ENCODE measurements at places on chromosomes 5 and 9.
A peak's percentile ranks its signal among the peaks of the same experiment; 100 is the strongest.

- no peak for DNase-seq
These were observed 109.9 kb downstream of the UGCG start for GRCh38 chr9:112006361-112007020.

DNA sequence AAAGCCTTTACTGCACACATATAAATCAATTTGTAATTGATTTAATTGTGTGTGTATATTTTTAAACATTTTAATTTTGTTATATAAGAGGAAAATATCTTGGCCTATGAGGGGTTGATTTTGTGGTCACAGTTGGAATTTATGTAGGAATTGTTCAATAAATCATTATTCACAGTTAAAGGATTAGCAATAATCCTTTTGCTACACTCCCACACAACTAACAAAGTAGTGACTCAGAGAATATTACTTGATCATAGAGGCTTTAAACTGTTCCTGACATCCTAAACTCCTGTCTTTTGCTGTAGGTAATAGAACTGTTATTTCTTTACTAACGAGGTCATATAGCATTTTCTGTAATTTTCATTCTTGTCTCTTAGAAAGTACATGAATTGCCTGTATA, 95.5 kb downstream of the ZCCHC7 start:
- DNase-seq, result peak; percentile 3

- DNase-seq, result no peak
These were observed 131.9 kb downstream of the UGCG start for GRCh38 chr9:112028242-112029221.

- peak; percentile 48 for DNase-seq
These were observed 868 bp downstream of the ZBTB43 start for GRCh38 chr9:126805554-126806262.

DNA sequence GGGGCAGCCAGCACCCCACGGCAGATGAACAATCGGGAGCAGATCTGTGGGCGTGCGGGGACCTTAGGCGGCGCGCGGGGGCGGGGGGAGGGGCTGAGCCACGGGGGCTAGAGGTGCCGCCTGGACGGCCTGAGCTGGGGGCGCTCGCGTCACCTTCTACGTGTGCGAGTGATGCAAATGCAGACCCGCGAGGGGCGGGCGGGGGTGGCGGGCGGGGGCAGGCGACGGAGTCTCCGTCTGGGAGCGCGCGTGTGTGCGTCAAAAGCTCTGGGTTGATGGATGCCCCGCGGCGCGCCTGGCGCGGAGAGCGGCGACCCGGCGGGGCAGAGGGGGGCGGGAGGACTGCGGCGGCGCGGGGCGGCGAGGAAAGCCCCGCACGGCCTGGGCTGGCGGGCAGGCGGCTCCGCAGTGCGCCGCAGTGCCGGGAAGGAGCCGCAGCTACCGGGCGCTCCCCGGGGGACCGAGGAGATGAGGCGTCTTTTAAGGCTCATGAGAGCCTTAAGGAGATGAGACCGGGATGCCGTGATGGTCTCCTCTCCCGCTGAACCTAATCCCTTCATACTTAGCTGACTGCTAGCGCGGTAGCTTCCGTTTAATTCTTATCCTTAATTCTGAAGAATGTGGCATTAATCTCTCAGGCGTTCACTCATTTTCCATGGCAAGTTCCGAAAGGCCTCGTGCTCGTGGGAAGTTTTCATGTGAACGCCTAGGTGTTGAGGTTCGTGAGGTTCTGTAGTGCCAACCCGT, 1.5 kb downstream of the SV2C start:
- no peak for DNase-seq

DNA sequence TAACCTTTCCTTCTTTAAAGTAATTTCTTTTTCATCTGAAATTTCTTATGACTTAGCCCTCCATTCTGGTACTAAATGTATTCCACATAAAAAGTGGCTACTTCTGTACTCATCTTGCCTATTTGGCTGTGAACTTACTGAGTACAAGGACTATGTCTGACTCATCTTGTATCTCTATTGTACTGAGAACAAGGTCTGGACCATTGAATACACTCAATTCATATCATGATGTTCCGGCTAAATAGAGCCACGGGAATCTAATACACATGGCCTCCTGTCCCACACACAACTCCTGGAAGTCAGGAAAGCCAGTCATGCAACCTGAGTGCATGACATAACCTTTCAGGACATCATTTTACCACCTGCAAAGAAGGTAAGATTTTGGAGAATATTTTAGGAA, 203.9 kb downstream of the PLK2 start:
- no peak for DNase-seq

GRCh38 chr9:86459599-86460155, 105.5 kb upstream of the TUT7 start:
- DNase-seq, result no peak

DNA sequence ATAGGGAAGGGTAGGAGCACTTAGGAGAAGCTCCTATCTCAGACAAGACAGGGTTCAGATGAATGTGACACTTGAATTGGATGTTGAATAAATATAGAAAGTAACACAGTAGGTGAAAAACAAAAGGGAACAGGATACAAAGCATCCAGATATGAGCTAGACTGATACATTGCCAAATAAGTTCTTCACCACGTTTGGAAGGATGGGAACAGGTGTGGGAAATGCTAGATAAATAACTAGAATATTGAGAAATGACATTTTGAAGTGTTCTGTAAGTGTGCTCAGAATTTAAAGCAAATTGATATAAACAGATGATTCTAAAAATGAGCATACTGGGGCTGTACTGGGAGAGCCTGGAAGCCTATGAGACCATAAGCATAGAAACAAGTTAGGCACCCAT, 340.1 kb upstream of the PRR16 start:
- no peak for DNase-seq

- no peak for DNase-seq
These were observed 6.6 kb upstream of the WWC1 start for GRCh38 chr5:168284809-168285208.

DNA sequence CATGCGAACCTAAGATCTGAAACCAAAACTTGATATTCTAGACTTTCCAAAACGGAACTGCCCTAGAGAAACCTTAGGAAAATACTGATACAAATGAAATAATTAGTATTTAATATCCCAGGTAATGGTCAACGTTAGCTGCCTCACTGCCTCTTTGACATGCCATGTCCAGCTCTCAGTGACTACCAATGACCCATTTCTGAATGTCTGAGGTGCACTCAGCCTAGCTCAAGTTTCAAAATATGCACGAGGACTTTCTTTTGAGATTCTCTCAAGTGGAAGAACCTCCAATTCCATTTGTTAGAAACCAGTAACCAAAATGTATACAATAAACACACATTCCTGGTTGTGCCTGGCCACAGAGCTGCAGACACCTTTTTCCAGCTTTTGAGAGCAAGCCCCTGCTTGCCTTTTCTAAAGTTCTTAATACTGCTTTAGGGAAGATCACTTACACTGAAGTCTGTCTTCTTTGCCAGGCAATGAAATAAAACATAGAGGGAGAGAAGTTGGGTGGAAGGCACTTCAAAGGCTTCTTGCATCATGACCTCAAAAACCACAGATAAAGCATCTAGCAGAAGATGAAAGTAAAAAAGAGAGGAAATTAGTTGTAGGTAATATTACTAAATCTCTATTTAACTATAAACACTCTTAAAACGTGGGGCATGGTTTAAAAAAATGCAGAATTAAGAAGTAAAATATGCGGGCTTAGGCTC, 87.9 kb downstream of the MRPS27 start:
- DNase-seq, result no peak

- no peak for DNase-seq
These were observed 437.7 kb downstream of the SPOCK1 start for GRCh38 chr5:137061382-137061781.

- no peak for DNase-seq
These were observed 164.0 kb upstream of the ZNF608 start for GRCh38 chr5:124910354-124911016.

DNA sequence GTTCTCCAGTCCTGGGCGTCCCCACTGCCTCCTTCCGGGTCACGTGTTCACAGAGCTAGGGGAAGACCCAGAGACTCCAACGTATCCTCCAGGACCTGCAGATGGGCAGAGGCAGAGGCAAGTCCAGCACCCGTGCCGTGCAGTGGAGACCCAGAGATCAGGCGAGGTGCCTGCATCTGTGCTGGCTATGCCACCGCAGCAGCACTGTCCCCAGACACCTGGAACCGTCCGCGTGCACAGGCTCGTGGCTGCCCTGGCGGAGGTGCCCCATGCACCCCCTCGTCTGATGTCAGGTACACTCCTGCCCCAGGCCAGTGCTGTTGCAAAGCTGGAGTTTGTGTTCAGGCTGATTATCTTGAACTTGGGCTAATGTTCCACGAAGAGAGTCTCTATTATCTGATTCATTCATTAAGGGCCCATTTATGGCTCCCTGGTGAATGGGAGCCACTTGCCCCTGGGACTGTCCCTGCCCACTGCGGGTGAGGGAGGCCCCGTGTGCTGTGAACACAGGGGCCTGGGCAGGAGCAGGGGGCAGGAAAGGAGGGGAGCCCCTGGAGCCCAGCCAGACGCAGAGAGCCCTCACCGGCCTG, 13.7 kb downstream of the IRX4 start:
- no peak for DNase-seq

DNA sequence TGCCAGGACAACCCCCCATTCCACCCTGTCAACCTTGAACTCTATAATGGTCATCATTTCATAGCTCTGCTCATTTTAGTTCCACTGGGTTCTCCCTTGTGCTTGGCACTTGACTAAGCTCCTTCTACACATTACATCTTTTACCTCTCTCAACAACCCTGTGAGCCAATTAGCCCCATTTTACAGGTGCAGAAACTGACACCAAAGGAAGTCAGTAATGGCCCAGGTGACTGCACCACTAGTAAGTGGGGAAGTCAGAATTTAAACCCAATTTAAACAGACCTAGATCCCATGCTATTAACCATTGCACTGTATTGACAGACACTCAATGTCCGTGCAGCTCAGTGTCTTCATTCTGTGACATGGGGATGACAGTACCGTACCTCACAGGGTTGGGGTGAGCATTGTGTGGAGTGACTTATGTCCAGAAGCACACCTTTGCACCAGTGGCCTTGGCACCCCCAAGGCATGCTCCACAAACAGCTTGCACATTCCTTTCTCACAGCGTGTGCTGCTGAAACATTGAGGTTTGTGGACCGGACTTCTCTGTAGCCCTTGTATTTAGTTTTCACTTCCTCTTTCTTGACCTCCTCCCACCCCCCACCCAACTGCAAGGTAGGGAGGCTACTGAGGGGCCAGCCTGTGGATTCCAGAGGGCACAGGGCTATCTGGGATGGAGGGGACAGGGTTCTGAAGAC, 23.1 kb downstream of the IRF1 start:
- no peak for DNase-seq

DNA sequence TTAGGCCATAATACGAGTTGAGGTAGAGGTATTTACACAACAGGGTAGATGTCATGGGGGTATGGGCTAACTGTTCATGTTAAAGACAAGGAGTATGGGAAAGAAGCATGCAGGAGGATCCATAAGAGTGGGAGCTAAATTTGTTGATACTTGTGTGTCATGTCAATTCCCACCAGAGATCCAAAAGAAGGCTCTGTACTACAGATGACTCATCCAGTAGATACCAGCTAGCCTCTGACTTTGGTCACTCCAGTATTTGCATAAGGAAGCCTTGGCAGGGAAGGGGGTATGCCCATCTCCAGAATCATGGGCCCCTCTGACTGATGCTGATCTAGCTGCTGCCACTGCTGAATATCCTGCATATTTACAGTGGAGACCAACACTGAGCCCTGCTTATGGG, 743.7 kb upstream of the GRAMD2B start:
- no peak for DNase-seq

- no peak for DNase-seq
These were observed 34.0 kb downstream of the GAPVD1 start for GRCh38 chr9:125295657-125296056.

GRCh38 chr9:123863164-123863855, 66.6 kb downstream of the DENND1A start:
- DNase-seq, result peak; percentile 48

- DNase-seq, result no peak
These were observed 150.5 kb downstream of the CDH6 start for GRCh38 chr5:31343946-31344345.

GRCh38 chr9:81609782-81610739, 79.3 kb downstream of the TLE1 start:
- no peak for DNase-seq

DNA sequence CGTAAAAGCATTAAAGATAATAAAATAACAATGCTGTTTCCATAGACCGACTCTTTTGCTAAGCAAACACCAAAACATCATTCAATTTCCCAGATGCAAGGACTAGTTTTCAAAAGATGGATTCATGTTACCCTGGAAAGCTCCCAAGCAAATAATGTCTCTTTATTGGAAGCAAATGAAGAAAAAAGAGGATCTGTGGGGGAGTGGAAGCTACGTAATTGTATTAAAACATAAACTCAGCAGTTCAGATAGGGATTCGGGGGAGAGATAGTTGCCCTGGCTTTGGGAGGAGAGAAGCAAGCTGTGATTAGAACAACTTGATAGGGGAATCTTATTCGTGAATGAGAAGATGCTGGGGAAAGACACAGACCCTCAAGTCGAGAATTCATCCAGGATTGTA, 491.0 kb upstream of the CLINT1 start:
- DNase-seq, result peak; percentile 18

DNA sequence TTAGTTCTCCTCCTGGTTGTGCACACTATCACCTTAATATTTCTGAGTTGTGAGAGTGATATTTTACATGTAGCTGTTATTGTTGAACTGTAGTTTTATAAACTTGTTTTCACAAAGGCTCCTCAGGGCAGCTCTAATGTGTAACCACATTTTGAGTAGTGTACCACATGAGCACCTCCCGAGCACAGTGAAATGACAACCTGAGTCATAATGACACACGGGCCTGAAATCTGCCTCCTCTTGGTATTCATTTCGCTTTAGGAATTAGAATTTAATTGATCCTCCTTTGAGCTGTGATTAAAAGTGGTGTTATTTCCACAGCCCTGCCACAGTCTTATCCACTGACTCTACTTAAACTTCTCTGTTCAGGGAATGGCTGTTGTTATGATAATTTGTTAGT, 7.9 kb downstream of the MTRR start:
- peak; percentile 50 for DNase-seq

GRCh38 chr9:118059484-118060278, 355.5 kb downstream of the TLR4 start:
- peak; percentile 12 for DNase-seq

- DNase-seq, result peak; percentile 25
These were observed 103.1 kb upstream of the SLC44A1 start for GRCh38 chr9:105141146-105141975.

GRCh38 chr9:2623288-2624050, 1.9 kb downstream of the VLDLR start:
- peak; percentile 42 for DNase-seq

GRCh38 chr5:36273809-36274526, 27.7 kb downstream of the RANBP3L start:
- peak; percentile 11 for DNase-seq

GRCh38 chr5:123814801-123815470, 303.0 kb downstream of the CSNK1G3 start:
- DNase-seq, result peak; percentile 27

DNA sequence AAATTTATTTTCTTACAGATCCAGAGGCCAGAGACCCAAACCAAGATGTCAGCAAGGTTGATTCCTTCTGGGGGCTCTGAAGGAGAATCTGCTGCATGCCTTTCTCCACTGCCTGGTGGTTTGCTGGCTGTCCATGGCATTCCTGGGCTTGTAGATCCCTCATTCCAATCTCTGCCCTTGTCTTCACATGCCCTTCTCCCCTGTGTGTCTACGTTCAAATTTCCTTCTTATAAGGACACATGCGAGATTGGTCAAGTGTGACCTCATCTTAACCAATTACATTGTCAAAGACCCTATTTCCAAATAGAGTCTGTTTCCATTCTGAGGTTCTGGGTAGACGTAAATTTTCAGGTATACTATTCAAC, 84.5 kb upstream of the RAI14 start:
- DNase-seq, result no peak

Data from fibroblast of lung (primary cell).